Hypothalamus (tissue), 51 donors: ENCODE measurements at places on chromosomes 7 and 10.

- no peak for DNase-seq
These were observed 25.9 kb downstream of the ST8SIA6 start for GRCh38 chr10:17428351-17429097.

- no peak for DNase-seq
These were observed 162.2 kb downstream of the SLIT1 start for GRCh38 chr10:97023401-97024167.

DNA sequence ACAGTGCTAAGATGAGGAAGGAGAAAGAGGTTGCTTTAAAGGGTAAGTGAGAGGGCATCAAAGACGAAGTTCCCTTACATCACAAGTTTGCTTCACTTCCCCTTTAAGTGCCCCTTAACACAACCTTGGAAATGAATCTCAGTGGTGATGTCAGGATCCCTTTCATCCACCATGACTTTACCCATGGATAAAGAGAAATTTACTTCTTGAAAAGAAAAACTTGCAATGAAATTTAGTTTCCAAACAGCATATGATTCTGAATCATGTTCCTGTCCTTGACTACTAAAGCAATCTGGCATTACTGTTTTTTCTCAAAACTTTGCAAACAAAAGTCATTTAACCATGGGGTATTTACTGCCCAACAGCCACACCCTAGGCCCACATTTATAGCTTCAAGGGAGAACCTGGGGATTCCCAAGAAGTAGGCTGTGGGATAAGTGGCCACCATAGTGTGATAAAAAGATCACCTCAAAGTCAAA, 135.9 kb downstream of the ITGB8 start:
- no peak for DNase-seq

GRCh38 chr7:150791746-150792452, 8.3 kb downstream of the TMEM176B start:
- no peak for DNase-seq

DNA sequence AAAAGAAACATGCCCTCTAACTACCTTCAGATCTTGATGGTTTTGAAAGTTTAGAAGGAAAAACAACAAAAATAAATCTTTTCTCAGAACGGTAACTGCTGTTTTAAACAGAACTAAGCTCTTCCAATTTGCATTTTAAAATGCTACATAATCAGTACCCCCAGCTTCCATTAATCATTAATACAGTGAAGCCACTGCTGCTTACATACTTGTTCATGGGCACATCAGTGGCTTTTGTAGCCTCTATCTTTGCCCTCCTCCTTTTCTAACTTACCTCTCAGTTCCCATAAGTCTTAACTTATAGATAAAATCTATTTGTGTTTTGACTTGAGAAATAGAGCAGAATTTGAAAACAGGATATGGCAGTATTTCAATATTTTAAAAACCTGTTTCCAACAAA, 109.1 kb downstream of the POLL start:
- DNase-seq, result no peak

- DNase-seq, result no peak
These were observed 181.9 kb downstream of the CALN1 start for GRCh38 chr7:72230281-72230680.

GRCh38 chr10:50596456-50596855, 27.3 kb downstream of the SGMS1 start:
- no peak for DNase-seq

DNA sequence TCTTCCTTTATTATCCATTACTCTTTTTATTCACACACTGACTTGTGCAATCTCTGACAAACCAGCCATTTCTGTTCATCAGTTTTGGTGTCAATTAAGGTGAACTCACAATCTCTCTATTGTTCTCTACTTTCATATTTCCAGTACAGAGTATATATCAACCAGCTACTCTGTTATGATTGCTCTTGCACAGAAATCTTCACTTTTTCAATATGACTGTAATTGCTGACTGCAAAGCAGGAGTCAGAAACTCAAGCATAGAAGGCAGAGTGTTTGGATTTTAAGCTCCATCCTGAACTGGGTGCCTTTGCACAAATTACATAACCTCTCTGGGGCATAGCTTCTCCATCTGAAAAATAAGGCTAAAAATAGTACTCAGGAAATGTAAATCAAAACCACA, 1042.0 kb downstream of the GRM8 start:
- DNase-seq, result no peak

- no peak for DNase-seq
These were observed 17.8 kb upstream of the CCNJ start for GRCh38 chr10:96025566-96025965.

GRCh38 chr10:50882540-50882983, 2.9 kb downstream of the A1CF start:
- no peak for DNase-seq

- no peak for DNase-seq
These were observed 40.6 kb downstream of the SEC23IP start for GRCh38 chr10:119933179-119933578.

DNA sequence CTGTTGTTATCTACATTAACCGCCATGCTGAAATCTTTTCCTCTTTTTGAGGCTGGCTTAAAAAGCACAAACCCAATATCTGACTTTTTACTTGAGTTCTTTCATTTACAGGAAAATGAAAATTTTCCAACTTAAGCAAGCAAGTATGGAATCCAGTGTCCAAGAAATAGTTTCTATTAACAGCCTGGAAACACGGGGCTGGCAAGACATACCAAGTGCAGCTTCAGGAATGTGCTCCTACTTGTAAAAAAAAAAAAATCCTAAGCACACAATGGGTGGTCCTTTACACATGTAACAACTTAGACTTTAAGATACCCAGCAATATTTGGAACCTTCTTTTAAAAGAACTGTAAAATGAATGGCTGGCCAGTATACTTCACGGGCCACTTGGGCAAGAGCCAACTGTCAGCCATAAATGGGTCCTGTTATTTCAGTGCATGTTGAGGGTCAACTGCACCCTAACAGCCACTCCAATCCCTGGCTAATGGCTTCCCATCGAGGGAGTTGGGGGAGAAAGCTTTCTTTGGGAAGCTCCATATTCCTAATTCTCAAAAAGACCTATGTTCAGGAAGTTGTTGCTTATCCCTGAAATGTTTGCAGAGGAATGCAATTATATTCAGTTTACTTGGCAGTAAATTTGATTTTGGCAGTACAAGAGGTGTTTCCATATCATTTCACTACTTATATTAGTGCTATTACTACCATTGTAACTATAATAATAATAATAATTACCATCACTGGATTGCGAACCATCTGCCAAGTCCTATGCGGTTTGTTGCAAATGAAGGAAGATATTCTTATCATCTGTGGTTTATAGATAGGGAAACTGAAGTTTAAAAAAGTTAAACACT, 236.4 kb upstream of the TMEM72 start:
- no peak for DNase-seq

- no peak for DNase-seq
These were observed 11.6 kb upstream of the NFE2L3 start for GRCh38 chr7:26140380-26140779.

- DNase-seq, result no peak
These were observed 143.1 kb upstream of the KLF6 start for GRCh38 chr10:3928078-3928477.

DNA sequence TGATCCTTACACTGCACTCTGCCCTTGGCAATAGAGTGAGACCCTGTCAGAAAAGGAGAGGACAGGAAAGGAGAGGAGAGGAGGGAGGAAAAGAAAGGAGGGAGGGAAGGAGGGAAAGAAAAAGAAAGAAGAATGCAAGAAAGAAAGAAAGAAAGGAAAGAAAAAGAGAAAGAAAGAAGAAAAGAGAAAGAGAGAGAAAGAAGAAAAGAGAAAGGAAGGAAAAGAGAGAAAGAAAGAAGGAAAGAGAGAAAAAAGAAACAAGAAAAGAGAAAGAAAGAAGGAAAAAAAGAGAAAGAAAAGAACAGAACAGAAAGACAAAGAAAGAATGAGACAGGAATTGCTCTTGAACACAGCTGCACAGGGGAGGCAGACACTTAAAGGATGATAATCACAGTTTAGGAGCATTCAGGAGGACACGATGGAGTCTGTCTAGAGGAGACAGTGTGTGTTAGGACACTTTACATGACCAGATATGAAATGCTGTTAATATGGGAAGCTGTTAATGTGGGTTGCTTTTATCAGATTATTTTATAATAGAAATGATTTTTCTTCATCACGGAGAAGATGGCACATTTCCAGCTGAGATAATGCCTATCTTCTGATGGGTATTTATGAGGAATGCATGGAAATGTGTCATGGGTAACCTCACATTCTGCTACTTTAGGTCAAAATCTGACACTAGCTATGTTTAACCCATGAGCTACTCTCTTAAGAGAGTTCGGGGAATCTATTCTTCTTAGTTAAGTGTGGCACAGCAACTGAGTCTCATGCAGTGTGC, 160.5 kb downstream of the BAMBI start:
- DNase-seq, result no peak

GRCh38 chr7:4820405-4820966, 41.3 kb downstream of the PAPOLB start:
- no peak for DNase-seq

- no peak for DNase-seq
These were observed 361.8 kb downstream of the GATA3 start for GRCh38 chr10:8416192-8416701.

GRCh38 chr7:7912937-7913336, 55.7 kb upstream of the GLCCI1 start:
- no peak for DNase-seq

GRCh38 chr10:68796605-68797004, 30.7 kb upstream of the STOX1 start:
- DNase-seq, result no peak

DNA sequence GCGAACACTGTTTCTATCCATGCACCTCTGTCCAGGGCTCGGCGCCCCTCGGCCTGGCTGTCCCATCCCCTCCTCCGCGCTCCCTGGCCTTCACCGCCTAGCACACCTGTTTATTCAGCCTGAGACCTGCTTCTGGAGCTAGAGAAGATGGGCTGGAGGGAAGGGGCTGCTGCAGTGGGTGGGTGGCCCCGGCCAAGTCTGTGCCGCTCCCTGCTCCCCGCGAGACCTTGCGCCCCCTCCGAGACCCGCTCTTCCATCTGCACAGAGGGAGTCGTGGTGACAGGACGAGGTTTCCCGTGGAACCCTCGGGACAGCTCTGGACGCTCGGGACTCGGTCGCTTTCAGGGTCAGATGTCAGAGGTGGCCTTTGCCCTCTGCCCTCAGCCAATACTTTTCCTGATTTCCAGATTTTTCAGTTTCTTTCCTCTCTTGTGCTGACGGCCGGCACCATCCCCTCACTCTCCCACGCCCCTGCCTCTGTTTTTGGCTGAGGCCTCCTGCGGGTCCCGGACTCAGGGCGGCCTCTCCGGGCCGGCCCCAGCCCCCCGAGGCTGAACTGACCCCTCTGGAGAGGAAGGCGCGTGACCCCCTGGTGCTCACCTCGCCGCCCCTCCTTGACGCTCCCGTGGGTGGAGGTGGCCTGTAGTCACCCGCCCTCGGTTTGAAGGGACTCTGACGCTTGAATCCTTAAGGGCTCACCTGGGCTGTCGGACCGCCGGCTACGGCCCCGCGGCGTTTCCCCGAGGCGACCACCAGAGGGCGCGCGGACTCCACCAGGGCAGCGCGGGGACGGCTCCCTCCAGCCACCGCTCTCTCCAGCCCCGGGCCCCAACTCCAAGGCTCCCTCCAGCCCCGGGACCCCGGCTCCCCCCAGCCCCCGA, 15.6 kb downstream of the SHH start:
- DNase-seq, result no peak

DNA sequence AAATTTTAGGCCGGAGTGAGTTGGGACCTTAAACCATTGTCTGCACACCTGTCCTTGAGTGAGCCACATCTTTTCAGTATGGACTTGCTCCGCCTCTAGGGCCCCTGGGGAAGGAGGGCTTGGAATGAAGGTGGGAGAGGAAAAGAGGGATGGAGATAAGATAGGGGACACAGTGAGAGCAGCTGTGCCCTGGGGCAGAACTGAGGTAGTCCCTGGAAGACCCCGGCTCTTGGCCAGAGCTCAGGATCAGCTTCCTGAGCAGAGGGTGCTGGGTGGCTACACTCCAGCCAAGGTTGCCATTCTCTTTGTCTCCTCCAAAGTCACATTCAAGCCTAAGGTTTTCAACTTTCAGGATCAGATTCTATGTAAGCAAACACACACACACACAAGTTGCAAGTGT, 82.0 kb downstream of the MKI67 start:
- DNase-seq, result no peak

- no peak for DNase-seq
These were observed 51.6 kb downstream of the ST7 start for GRCh38 chr7:117004899-117005298.

DNA sequence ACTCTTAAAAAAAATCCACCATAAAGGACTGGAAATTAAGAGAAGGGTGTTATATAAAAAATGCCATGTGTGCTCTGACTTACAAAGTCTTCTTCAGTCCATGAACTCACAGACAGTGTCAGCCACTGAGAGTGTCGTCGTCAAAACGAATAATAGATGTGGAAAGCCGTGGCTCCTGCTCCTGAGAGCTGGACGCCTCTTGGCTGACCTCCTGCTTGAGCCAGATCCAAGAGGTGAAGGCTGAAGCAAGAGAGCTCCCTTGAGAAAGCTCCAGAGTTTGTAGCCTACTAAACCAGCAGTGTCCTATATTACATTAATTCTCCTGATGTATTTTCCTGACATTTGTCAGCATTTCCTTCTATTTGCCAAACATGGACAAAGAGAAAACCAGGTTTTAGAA, 234.3 kb upstream of the C7orf33 start:
- no peak for DNase-seq

- DNase-seq, result no peak
These were observed 94.4 kb upstream of the KIAA1217 start for GRCh38 chr10:24114556-24114955.

GRCh38 chr7:99121496-99122021, 22.3 kb downstream of the SMURF1 start:
- DNase-seq, result no peak

- DNase-seq, result no peak
These were observed 20.5 kb downstream of the FBH1 start for GRCh38 chr10:5910323-5911100.

DNA sequence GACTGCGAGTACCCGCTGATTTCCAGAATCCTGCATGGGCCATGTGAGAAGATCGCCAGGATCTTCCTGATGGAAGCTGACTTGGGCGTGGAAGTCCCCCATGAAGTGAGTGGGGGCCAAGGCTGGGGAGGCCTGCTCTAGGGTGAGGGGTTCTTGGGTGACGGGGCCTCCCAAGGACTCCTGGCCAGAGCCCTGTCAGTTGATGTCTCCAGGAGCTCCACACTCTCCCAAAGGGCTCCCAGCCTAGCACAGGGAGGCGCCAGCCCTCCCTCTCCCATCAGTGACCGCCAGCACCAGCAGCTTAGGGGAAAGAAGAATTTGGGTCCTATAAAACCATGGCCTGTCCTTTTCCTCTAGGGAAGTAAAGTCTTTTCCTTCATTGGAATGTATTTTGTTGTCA, 9.8 kb upstream of the ZNF22 start:
- no peak for DNase-seq
